ENCODE measurements at places on chromosomes 3 and 15.

DNA sequence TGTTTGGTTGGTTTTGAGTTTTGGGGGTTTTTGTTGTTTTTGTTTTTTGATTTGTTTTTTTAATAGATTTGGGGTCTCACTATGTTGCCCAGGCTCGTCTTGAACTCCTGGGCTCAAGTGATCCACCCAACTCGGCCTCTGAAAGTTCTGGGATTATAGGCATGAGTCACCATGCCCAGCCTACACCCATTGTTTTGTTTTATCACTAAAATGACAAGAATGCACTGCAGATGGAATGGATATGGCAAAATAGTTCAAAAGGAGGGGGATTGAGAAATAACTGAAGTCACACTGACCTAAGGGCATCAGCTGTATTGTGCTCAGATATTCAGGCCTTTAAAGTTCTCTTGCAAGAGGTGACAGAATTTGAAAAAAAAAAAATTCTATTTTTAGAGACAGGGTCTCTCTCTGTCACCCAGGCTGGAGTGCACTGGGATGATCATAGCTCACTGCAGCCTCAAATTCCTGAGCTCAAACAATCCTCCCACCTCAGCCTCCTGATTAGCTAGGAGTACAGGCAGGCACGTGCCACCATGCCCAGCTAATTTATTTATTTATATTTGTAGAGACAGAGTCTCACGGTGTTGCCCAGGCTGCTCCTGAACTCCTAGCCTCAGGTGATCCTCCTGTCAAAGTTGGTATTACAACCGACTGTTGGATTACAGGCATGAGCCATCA lies 4.4 kb upstream of the RASA2 start:
- no peak for DNase-seq

DNA sequence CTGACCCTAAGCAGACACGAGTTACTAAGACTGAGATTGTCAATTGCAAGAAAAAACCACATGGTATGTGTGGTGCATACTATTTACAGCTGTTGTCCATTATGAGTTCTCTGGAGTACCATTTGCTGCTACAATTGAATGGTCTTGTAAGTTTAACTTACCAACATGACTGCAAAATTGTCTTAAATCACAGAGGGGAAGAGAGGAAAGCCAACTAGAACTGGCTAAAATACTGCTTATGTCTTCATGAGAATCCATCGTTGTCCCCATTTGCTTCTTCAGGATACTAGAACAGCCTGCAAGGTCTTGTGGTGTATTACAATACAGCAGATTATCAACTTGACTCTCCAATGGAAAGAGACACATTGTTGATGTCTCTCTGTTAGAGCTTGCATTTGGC lies 313.2 kb downstream of the AGBL1 start:
- no peak for DNase-seq

DNA sequence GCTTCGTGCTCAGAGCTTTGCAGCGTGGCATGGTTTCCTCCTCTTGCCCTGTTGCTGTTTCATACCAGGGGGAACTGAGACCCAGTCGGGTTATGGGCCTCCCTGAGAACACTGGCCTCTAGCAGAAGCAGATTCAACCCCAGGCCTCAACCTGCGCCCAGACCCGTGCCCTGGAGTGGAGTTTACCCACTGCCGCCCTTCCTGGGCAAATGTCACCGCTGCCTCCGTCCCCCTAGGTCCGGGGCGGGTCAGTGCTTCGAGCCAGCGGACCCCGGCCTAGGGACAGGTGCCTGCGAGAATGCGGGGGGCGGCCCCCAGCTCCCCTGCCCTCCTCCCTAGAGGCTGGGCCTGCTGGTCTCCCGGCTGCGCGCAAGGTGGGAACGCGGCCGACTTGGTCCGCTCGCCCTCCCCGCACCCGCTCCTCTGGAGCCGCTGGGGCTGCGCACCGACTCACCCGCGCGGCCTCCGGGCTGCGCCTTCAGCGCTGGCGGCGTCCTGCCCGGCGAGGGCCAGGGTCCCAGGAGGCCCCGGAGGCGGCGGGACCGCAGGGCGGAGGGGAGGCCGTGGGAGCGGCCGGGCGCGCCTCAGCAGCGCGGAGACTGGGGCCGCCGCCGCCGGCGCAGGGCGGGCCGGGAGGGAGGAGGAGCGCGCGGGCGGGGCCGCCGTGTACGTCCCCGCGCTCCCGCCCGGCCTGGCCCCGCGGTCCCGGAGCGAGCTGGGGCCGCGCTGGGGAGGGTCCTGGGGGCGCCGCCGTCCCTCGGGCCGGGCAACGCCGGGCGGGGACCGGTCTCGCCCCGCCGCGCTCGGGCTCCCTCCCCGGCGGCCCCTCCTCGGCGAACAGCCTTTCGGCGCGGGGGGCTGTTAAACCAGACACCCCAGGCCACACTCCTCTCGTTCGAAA lies at the start of gene PIGZ:
Gene PIGZ (minus strand): TSS at position 601 of the 901 bp plus-strand sequence. CDS start 16,802 bp downstream, outside the sequence.
- DNase-seq: peak; percentile 71

DNA sequence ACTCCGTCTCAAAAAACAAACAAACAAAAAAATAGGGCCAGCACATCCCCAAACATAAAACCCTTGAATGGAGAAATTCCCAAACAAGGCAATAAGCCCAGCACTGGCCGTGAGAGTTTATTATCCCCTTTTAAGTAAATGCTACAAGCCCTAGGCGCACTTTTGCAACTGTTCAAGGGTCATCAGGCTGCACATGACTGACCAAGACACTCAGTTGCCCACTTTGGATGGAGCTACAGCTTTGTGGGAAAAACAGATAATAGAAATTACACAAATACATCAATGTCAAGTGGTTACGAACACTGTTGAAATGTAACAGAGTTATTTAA lies 33.7 kb upstream of the ZNF445 start:
- DNase-seq: no peak

- no peak for DNase-seq
These were observed 15.1 kb downstream of the KIF9 start for GRCh38 chr3:47267490-47267824.

GRCh38 chr3:143771939-143772338 lies 76.3 kb downstream of the SLC9A9 start:
- no peak for DNase-seq

DNA sequence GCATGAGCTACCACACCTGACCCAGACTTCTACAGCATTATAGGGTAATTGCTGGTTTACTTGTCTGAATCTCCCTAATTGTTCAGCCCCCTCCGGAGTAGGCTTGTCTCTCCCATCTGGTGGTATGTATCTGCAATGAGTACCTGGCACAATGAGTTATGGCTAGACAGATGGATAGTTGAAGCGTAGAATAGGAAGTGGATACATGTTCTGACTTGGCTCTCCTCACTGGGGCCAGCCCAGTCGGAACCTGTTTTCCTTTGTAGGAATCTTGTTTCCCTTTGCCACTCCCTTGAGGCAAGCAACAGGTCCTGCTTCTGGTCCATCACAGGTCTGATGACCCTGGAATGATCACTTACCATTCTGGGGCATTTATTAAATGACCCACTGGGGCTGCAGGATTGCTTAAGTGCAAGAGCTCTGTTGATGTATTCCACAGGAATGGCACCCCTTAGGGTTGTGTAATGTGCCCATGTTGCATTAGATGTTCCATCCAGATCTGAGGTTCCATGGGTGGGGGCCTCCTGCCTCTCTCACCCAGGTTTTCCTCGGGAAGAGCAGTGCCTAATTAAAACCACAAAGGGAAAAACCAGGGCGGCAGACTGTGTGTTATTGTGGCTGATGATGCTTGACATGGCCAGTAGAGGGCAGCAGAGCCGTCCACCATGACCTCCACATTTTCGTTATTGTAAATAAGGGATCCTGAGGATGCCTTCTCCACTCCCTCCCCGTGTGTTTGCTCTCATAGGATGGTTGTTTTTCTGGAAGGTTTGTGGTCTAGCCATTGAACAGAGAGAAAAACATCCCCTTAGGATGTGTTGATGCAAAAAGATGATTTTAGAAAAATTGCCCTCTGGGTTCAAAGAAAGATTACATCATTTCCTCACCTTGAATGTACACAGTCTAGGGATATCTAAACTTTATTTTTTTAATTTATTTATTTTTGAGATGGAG lies 58.0 kb downstream of the CMTM8 start:
- peak; percentile 55 for DNase-seq

DNA sequence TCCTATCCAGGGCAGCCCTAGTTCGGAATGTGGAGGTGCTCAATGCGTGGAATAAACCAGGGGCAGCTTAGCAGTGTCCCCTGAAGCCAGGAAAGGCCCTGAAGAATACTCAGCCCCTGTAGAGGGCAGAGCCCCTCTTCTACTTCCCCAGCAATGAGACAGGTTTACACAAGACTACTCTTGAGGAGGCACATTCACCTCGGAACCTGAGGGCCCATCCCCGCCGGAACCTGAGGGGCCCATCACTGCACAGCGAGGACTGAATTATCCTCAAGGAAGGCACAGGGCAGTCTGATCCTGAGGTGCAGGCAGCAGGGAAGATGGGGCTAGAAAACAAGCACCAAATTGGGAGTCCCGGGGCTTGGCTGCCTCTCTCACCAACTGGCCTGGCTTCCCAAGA lies 22.2 kb downstream of the CCDC13 start:
- DNase-seq: no peak

DNA sequence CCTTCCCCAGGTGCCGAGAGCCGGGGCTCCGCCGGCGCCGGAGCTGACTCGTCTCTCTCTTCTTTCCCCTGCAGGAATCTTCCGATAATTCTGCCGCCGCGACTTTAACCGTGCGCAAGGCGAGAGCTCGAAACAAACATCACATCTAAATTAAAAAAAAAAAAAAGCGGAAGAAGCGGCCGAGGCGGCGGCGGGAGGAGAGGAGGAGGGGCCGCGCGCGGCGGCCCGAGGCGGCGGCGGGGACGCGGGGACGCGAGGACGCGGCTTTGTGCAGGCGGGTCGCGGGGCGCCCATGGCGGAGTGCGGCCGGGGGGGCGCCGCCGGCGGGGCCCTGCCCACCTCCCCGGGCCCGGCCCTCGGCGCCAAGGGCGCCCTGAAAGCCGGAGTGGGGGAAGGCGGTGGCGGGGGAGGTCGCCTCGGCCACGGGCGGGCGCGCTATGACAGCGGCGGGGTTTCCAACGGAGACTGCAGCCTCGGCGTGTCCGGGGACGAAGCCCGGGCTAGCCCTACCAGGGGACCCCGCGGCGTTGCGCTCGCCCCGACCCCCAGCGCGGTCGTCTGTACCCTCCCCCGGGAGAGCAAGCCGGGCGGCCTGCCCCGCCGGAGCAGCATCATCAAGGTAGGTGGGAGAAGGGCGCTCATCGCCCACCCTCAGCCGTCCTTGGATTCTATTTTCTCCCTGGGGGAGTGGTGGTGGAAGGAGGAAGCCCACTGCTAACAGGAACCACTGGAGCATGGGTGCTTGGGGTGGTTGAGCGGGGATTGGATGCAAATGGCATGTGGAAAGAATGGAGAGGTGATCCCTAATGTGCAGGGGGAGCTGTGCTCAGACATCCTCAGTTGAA lies at the start of gene PLCL2:
Gene PLCL2 (plus strand): TSS at position 208 of the 845 bp plus-strand sequence. CDS start 85 bp downstream, at position 293.
- peak; percentile 72 for DNase-seq

DNA sequence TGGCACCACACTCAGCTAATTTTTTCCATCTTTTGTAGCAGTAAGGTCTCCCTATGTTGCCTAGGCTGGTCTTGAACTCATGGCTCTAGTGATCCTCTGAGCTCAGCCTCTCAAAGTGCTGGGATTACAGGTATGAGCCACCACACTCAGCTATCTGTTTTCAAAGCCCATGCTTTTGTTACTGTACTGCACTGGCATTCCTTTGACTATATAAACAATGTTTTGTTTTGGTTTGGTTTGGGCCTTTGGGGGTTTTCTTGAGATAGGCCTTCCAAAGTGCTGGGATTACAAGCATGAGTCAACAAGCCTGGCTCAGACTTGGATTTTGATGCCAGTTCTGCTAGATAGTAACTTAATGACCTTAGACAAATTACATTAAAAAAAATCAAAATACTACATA lies 89.7 kb upstream of the GK5 start:
- no peak for DNase-seq

- DNase-seq: no peak
These were observed 25.8 kb upstream of the ANXA2 start for GRCh38 chr15:60423537-60423936.

DNA sequence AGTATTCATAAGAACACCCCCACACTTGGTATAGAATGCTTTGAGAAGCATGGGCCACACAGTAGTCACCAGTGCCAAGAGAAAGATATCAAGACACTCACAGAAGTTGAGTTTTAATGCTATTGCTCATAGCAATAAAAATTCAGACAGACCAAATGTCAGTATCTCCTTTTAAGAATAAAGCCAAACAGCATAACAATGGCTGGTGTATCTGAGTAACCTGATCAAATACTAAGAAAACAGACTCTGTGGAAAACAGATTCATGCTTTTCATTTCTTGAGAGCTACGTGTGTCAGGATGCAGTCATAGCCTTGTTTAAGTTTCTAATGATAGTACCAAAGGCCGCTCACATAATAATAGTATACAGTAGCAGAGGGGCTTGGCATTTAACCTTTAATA lies 778.5 kb downstream of the MECOM start:
- no peak for DNase-seq

- DNase-seq: no peak
These were observed 37.2 kb upstream of the TM4SF1 start for GRCh38 chr3:149414557-149415231.

DNA sequence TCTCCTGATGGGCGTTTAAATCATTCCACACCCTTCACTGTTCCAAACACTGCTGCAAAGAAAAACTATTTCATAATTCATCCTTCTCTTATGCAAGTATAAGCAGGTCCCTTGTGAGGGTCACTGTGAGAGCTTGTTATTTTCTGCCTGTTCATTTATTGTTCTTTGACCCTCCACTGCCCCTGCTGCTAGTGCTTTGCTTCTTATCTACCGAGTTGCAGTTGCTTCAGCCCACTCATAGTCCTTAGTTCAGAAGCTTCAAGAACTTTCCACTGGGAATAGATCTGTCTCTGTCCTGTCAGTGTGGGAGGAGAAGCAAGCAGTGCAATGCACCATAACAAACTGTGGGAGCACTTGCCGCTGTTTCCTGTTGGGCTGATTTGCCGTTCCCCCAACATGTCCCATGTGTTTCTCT lies 39.8 kb downstream of the RIOX2 start:
- no peak for DNase-seq

- DNase-seq: no peak
These were observed 14.8 kb downstream of the GNB4 start for GRCh38 chr3:179436517-179436916.

- no peak for DNase-seq
These were observed 793.0 kb downstream of the MCTP2 start for GRCh38 chr15:95024351-95024750.

GRCh38 chr3:153577059-153577736 lies 415.2 kb downstream of the RAP2B start:
- no peak for DNase-seq
